Renal cortical epithelial cell (primary cell): ENCODE measurements at places on chromosomes 11 and 22.
A peak's percentile ranks its signal among the peaks of the same experiment; 100 is the strongest.

GRCh38 chr11:132028380-132029240 lies 658.2 kb downstream of the NTM start:
- peak; percentile 65 for DNase-seq

DNA sequence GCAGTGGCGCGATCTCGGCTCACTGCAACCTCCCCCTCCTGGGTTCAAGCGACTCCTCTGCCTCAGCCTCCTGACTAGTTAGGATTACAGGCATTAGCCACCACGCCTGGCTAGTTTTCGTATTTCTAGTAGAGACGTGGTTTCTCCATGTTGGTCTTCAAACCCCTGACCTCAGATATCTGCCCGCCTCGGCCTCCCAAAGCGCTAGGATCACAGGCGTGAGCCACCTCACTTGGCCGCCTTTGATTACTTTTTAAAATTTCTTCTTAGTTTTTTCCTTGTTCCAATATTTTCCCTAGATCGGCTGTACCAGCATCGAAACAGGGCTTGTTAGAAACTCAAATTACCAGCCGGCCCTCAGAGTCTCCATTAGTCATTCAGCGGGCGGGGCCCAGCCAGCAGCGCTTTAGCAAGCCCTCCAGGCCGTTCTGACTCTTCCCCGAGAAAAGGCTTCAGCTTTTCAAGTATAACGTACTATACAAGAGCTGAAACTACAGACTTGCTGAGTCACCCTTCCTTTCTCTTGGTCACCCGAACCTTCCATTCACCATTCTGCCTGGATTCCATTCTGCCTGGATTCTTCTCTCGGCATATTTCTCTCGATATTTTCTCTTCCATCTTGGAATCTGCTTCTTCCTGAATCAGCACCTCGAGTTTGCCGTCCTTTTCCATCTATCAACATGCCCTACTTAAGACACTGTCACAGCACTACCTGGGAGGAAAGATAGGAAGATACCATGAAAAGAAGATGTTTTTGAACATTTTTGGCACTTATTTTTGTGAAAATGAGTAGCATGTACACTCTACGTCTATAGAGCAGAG lies 6.7 kb upstream of the CAPRIN1 start:
- DNase-seq: peak; percentile 75

DNA sequence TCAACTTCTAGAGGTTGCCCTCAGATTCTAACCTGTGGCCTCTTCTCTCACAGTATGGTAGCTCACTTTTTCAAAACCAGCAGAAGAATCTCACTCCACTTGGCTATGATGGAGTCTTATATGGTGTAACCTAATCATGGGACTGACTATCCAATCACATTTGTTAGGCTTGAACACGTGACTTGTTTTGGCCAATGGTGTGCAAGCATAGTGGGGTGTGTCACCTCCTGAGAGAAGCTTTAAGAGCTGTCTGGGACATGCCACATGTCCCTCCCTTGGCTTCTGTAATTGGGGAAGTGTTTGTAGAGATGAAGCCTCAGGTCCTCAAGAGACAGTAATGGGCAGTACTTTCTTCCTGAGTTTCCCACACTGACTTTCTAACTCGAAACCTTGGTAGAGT lies 12.8 kb upstream of the SMIM38 start:
- no peak for DNase-seq

DNA sequence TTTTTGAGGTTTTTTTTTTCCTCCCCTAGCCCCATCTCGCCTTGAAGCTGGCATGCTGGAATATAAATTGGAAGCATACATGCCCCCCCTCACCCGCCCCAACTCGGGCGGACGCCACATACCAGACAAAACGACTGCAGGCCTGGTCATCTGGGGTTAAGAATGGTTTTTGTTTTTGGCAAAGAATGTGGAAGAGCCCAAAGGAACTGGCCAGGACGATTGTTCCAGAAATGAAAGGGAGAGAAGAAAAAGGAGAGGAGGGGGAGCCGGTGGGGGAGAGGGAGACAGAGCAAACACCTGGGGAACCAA lies 25.0 kb downstream of the MN1 start:
- no peak for DNase-seq

DNA sequence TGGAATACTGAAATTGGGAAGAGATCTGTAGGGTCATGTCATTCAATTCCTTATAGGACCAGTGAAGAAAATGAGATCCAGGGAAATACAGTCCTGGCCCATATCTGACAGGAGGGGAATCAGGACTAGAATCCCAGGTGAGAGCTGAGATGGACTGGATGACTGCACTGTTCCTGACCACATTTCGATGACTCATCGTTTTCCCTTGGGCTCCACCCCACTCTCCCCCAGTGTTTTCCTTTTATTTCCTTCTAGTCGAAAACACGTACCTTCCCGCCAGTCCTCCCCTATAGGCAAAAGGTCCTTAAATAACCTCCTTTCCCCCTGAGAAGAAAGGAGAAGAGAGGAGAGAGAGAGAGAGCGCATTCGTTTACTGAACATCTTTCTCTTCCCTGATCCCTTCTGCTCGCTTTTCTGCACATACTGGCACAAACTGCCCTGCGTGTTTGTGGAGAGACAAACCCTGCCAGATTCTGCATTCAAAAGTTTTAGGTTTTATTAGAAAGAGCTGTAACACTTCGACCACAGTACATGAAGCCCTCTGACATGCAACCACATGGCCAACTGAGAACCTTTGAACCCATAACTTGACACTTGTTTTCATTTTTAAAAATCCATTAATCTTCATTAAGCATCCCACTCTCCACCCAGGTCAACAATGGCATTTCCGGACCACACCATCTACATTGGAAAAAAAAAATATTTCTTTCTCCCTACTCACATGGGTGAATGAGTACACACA lies 565.7 kb downstream of the METTL15 start:
- peak; percentile 56 for DNase-seq

- DNase-seq: no peak
These were observed 218.3 kb downstream of the NXPE2 start for GRCh38 chr11:114896594-114896993.

GRCh38 chr11:71558996-71559395 lies 6.4 kb upstream of the KRTAP5-10 start:
- DNase-seq: no peak

DNA sequence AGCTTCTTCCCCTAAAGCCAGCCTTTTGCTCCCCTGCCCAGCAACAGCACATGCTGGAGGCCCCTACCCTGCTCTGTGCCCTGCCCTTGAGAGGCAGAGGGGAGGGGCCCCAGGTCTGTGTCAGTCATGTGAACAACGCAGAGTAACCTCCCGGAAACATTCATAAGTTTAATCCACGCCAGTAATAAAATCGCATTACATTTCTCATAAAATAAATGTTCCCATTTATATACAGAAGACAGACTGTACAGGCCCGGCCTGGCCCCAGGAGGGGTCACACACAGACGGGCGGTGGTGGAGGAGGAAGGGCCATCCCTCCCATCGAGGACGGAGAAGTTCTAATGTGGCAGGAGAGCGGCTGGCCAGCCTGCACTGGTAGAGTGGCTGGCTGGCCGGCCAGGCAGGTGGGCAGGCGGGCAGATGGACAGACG lies 39.5 kb downstream of the LMO1 start:
- DNase-seq: no peak

DNA sequence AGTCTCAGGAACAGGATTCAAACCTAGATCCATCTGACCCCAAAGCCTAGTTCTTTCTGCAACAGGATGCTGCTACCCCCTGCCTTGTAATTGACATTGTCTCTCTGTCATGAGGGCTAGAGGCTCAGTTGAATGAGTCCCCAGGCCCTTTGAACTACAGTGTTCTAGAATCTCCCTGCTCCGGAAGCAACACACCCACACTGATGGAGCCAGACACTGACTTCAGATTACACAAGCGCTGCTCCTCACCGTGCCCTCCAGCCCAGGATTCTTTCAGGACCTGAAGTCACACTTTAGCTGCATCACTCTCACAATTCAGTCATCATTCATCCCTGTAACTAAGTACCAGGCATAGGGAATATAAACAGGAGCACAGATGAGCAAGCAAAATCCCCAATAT lies 69.6 kb downstream of the RAB30 start:
- no peak for DNase-seq

- DNase-seq: no peak
These were observed 3.6 kb upstream of the FBXO3 start for GRCh38 chr11:33777906-33778305.

DNA sequence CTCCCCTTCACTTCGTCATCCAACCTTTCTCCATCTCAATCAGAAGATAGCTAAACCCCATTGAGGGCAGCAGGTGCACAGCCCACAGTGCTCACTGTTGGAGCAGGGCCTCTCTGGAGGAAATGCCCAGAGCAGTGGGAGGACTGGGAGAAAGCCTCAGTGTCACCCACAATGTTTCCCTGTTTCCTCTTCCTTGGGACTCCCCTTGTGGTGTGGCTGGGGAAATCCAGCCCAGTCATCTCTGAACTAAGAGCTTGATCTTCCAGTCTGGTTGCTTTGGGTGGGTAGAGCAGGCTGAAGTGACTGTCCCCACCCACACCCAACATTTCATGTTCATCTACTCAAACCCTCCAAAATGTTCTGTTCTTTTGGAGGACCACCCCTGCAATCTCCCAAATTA lies 29.8 kb upstream of the EED start:
- DNase-seq: peak; percentile 15

- DNase-seq: no peak
These were observed 74.6 kb upstream of the SUSD2 start for GRCh38 chr22:24106385-24107381.

- no peak for DNase-seq
These were observed 938.4 kb downstream of the BRD1 start for GRCh38 chr22:48889209-48889830.

- DNase-seq: no peak
These were observed 54.0 kb downstream of the RTN4R start for GRCh38 chr22:20213833-20214708.

DNA sequence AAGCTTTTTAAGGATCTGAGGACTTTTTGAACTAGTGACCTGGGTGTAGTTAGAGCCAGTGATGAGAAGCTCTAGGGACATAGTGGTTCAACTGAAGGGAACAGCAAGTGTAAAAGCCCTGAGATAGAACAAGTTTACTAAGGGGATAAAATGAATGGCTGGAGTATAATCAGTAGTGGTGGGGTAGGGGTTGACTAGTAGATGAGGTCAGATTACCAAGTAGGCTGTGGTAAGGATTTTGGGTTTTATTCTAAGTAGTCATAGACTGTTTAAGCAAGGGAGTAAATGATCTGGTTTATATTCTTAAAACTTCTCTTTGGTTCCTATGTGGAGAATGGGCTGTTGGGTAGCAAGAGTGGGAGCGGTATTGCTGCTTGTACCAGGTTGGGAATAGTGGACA lies 15.3 kb downstream of the TRIM44 start:
- no peak for DNase-seq

DNA sequence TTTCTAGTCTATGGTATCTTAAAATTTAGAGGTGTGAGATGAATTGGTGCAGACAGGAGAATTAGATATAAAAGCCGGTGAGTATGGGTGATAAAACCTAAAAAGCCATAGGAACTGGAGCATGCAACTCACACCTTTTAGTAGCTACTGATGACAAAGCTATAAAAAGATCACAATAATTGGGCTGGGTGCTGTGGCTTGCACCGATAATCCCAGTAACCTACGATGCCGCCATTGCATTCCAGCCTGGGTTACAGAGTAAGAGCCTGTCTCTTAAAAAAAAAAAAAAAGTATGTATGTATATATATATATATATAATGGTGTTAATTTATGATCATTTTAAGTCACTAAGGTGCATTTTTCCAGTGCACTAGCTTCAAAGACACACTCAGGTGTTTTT lies 17.2 kb downstream of the WEE1 start:
- DNase-seq: no peak

DNA sequence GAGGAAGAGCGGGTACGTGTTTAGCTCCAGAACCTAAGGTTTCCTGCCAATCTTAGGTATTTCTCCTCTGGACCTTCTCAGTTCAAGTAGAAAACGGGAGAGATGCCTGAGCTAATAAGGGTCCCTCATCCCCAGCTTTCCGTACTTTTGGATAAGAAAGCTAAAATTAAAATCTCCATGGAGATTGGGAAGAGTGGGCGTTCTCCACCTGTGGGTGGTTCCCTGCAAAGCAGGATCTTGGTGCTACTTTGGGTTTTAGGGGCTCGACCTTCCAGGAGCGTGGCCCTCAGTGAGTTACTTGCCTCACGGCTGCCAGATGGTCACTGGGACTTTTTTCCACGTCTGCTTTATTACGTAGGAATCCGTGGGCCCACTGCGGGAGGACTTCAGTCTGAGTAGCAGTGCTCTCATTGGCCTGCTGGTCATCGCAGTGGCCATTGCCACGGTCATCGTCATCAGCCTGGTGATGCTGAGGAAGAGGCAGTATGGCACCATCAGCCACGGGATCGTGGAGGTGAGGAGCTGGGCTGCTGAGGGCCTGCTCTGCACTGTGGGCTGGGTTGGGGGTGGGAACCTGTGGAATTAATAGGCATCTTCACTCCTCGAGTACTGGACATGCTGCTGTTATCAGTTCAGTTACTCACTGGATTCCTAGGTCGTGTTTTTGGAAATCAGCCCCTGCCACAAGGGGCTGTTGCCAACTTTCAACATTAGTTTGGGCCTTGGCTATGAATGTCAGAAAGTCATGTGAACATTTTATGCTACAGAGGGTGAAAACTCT lies 17.8 kb upstream of the ST14 start:
- DNase-seq: no peak

- no peak for DNase-seq
These were observed 638 bp upstream of the TENM4 start for GRCh38 chr11:79441461-79441875.

DNA sequence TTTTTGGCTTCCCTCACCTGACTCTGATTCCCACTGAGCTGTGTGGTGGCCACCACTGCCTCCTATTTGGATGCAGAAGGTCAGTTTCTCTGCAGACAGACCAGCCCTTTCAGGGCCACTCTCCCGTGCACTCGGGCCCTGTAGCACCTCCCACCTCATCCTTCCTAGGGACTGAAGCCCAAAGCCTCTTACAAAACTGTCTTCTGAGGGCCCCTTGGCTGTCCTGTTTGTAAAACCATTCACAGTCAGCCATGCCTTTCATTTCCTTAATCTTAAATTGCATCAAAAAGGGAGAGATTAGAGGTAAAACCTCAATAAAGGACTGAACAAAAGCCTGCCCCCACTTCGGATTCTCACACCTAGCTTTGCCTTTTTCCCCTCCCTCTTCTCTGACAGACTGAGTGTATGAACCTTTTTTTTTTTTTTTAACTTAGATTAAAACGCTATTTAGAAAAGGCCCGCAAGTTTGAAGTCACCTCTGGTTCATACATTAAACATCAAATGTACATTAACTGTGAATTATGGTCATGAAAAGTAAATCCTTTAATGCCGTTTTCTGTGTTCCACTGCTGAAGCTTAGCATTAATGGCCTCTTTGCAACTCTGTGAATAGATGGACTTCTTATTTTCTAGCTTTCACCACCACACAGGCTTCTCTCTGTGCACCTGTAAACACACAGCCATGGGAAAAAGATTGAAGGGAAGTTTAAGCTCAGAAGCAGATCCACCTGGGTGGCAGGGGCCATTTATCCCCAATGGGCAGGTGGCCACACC lies 247.2 kb upstream of the CADM1 start:
- no peak for DNase-seq

GRCh38 chr11:129388824-129389223 lies 13.2 kb downstream of the BARX2 start:
- no peak for DNase-seq

- peak; percentile 18 for DNase-seq
These were observed 20.1 kb downstream of the TSSC4 start for GRCh38 chr11:2420502-2421225.
